CD4-positive, alpha-beta T cell treated with Interleukin-17A for 1 hour (primary cell): ENCODE measurements at places on chromosomes 5 and 9.

GRCh38 chr5:100708645-100709171 lies 173.5 kb downstream of the FAM174A start:
- no peak for DNase-seq

- peak; percentile 13 for DNase-seq
Measured at GRCh38 chr5:141373673-141374317, at the start of gene PCDHGA6. PCDHGA6 (plus strand) TSS chr5:141373891; CDS start chr5:141374084, 193 bp downstream.

DNA sequence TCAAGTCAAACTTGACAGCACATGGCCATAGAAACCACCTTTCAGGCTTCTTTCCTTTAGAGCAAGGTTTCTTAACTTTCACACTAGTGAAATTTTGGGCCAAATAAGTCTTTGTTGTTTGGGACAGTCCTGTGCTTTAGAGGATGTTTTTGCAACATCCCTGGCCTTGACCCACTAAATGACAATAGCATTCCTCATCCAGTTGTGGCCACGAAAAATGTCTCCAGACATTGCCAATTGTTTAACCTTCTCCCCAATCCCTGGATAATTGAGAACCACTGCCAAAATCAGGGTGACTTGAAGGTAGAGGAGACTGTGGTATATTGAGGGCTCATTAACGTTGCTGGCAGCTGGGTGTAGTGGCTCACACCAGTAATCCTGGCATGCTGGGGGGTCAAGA lies 72.0 kb downstream of the ALDH1A1 start:
- DNase-seq = no peak

DNA sequence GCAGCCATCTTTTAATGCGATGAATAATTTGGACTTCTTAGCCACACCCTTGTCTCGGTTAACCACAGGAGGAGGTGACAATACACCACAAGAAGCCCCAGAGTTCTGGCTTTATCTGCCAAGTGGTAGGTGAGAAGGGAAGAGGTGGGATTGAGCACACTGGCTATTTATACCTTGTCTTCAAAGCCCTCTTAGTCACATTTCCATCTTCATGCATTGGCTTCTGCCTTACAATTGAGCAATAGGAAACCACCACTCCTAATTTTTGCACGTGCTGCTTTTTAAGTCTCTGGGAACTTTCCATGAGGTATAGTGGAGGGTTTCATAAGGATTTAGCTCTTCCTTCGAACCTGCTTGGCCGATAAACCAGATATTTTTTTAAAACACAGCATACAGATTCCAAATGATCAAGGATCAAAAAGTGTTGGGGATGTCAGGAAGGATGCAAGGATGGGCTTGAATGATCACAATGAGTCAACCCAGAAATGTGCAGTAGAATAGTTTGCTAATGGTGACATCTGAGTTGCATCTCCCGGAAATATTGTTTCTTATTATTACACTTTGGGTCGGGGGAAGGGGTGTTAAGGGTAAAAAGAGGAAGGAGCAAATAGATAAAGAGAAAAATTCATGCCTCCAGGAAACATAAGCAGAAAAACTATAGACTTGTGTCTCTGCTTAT lies 25.5 kb downstream of the PLAC8L1 start:
- DNase-seq = no peak

- no peak for DNase-seq
Measured at GRCh38 chr5:71922584-71923106, 184.6 kb upstream of the MAP1B start.

- no peak for DNase-seq
Measured at GRCh38 chr9:102273952-102274351, 535.5 kb upstream of the GRIN3A start.
